H9 (cell line): ENCODE measurements at places on chromosomes 6 and 20. TPM values are rescaled to one million over a fixed set of nuclear protein-coding genes. Genes with fewer than 3 reads are reported as not detected.

KIAA1586 gene
- 33.3 and 37.6 TPM in 2 replicates for total RNA-seq

NMBR gene
- total RNA-seq = not detected in 2 replicates

OPRM1 gene
- not detected in 2 replicates for total RNA-seq

ID1 gene
- total RNA-seq = 355 and 360 TPM in 2 replicates

SCGN gene
- not detected in 2 replicates for total RNA-seq

MTG2 gene
- total RNA-seq = 25.1 and 27.7 TPM in 2 replicates

ISM1 gene
- 0.20 and 0.24 TPM in 2 replicates for total RNA-seq
